ENCODE measurements at places on chromosomes 2 and 18.
A peak's percentile ranks its signal among the peaks of the same experiment; 100 is the strongest.

DNA sequence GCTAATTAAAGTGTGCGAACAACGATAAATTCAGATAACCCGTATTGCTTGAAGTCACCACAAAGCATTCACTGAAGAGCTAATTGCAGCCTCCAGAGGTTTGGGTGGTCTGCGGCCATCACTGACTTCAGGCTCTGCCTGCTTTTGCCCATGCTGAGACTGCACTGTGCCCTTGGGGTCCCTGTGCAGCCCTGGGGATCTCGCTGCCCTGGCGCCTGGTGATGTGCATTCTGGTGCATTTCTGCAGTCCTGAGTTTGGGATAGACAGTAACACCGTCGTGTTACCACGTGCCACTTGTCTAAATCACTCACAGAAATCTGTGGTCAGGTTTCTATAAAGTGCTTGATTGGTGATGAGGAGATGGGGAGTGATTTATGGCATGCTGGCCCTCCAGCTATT is 27.6 kb downstream of the LDLRAD4 start:
- DNase-seq = no peak

DNA sequence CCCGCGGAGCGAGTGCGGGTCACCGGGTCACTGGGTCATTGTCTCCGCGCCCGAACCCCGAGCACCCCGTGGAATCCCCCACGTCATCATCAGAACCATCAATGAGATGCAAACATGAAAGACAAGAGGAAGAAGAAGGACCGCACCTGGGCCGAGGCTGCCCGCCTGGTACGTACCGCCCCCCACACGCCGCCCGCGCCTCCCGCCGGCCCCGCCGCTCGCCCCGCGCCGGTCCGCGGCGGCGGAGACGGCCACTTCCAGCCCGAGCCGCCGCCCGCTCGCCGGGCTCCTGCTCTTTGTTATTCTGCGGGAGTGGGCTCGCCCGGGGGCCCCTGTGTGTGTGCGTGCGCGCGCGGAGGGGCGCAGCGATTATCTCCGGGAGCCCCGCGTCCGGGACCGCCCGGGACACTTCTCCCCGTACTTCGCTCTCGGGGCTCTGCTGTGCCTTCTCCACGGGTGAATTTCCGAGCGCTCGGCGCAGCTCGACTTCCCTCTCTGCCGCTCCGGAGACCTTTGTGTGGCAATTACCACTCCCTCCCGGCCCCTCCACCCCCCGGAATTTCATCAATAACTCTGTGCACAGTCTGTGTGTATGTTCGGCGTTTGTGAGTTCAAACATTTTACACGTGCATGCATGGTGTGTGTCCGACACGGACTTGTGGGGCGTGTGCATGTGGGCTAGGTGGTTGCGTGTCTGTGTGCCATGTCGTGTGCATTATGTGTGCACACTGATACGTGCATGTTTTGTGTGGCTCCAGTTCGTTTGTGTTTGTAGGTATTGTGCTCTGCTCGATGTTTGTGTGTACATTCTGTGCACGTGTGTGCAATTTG is 714 bp downstream of the ASXL3 start:
- DNase-seq = no peak

GRCh38 chr18:76264876-76265250 is 230.2 kb downstream of the ZNF516 start:
- no peak for DNase-seq

DNA sequence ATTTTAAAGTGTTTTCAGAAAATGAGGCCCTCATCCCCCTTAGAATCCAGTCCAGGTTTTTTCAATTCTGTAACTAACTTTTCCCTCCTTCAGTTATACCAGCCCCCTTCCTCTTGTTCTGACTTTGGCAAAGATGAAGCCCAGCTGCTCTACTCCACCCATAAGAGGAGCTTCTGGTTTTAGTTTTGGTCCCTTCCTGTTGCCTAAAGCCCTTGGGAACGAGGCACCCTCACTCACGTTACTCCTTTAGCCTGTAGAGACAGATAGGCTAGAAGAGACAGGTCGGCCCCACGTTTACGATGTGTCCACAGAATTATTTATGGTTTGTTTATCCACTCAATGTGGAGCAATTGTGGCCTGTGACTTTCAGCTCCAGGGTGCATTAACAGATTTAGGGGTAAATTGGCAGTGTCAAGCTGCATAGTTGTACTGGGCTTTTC is 454.2 kb upstream of the TNP1 start:
- no peak for DNase-seq

GRCh38 chr2:205776139-205776538 is 93.8 kb downstream of the NRP2 start:
- peak; percentile 68 for DNase-seq

- DNase-seq = no peak
These were observed 670.2 kb upstream of the ZEB2 start for GRCh38 chr2:145190031-145190703.

DNA sequence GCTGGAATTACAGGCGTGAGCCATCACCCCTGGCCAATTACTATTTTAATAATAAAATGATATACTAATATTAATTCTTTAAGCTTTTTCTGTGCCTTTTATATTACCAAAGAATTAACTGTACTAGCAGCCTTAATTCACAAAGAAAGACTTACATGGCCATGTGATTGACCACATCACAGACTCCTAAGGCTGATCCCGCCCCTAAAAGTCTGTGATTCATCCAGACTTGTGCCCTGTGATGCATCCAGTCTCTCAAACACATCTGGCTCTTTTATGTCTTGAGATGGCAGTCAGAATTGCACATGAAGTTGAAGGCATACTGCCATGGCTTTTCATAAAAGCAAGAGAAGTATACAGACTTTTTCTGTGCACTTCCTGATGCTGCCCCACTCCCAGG is 91.7 kb downstream of the DTNA start:
- DNase-seq = peak; percentile 24

DNA sequence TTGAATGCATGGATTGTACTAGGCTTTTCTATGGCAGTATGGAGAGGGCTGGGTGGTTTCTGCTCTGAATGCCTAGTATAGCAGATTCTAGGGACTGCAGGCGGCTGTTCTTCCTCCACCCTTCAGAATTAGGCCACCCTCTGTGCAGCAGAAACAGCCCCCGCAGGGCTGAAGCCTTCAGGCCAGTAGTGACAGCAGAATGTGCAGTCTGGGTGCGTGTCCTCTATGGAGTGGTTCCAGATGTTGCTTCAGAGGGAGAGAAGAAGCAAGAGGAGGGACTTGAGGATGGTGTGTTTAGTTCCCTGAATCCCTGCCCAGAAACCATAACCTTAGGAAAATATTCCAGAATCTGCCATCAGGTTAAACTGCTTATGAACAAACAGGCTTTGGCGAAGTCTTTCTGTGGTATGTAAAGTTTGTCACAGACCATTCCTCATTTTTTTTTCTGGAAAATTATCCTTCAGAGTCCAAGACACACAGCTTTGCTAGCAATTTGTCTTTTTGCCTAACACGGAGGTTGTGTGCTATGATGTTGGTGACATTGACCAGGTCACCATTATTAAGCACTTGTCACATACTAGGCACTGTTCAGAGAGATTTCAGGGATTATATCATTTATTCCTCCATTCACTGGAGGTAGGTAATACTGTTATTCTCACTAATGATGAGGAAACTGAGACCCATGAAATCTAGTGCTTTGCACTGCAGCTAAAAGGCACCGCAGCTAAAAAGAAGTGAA is 21.1 kb downstream of the CASP10 start:
- no peak for DNase-seq

DNA sequence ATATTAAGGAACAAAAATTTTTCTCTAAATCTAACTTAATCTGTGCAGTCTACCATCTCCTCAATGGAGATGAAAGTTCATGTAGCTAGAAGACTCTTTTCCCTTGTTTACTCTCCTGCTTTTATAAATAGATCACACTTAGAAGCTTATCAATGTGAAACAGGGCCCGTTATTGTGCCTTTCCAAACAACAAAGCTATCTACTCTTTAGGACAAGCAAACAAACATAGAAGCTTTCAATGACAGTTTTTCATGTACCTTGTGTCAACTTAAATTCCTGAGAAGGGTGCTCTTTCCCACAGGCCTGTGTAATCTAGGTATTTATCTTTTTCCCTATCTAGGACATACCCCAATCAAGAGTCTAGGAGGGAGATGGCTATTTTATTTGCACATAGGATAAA is 247.8 kb upstream of the CWC22 start:
- DNase-seq = no peak

GRCh38 chr18:46555724-46556123 is 101.3 kb downstream of the LOXHD1 start:
- peak; percentile 26 for DNase-seq
